Activated CD8-positive, alpha-beta T cell treated with anti-CD3 and anti-CD28 coated beads for 36 hours (primary cell): ENCODE measurements at places on chromosomes 6 and 20.

DNA sequence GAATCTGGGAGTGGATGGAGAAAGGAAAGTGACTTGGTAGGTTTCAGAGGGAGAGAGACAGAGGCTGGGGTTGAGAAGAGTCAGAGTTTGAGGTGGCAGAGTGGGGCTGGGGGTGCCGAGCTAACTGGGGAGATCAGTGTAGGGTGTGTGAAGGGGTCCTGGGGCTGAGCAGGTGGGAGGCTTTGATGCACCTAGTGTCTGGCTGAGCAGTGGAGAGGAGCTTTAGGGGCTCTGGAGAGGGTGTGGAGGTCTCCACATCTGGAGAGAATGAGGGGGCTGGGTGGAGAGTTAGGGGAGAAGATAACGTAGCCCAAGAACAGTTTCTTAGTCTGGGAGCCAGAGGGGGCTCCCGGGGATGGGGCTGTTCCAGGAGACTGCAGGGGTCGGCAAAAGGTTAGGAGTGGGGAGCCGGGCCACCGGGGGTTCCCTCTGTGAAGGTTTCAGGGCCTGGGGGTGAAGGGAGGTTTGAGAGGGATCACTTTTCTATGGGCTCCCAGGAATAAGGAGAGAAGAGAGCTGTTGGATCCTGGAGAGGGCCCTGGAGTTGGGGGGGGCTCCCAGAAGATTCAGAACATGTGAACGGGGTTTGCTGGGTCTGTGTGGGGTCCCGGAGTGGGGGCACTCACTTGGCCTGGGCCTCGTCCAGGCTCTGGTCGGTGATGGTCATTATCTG, 797 bp downstream of the PBX2 start:
- DNase-seq, result no peak

DNA sequence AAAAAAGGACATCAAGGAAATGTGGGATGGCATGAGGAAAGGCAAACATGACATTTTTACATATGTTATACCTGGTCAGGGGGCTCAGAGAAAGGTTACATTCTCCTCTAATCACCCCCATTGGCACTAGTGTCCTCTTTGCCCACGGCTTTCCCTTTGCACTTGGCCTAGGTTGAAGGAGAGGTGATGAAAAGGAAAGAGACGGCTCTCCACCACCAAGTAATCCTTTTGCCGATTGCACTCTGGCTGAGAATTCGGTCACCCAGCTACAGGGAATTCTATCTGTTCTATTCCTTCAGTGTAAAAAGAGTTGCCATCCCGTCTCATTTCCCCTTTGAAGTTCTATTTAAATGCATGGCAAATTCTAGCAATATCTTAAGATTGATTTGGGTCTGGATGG, 10.4 kb downstream of the VGLL2 start:
- no peak for DNase-seq

- no peak for DNase-seq
These were observed 560.5 kb downstream of the HAO1 start for GRCh38 chr20:7379621-7380220.

GRCh38 chr20:46268131-46268614, 40.1 kb downstream of the CDH22 start:
- no peak for DNase-seq

GRCh38 chr6:54778731-54779130, 67.8 kb upstream of the FAM83B start:
- no peak for DNase-seq

GRCh38 chr20:58790454-58790853, 60.2 kb downstream of the GNAS-AS1 start:
- DNase-seq, result peak; percentile 9

DNA sequence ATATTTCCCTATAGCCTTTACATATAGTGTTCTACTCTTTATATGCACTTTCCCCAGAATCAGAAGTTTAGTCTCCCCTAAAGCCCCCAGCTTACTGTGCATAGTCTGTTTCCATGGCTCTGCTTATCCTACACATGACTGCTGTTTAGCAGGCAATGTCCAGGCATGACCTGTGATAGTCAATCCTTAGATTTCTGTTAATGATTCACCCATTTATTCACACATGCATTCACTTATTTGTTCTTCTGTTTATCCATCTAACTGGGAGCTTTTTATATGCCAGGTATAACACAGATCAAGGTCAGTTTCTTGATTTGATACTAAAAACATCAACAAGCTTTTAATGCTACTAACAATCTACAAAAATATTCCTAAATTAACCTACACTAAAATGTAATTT, 300.8 kb downstream of the PHF3 start:
- no peak for DNase-seq

DNA sequence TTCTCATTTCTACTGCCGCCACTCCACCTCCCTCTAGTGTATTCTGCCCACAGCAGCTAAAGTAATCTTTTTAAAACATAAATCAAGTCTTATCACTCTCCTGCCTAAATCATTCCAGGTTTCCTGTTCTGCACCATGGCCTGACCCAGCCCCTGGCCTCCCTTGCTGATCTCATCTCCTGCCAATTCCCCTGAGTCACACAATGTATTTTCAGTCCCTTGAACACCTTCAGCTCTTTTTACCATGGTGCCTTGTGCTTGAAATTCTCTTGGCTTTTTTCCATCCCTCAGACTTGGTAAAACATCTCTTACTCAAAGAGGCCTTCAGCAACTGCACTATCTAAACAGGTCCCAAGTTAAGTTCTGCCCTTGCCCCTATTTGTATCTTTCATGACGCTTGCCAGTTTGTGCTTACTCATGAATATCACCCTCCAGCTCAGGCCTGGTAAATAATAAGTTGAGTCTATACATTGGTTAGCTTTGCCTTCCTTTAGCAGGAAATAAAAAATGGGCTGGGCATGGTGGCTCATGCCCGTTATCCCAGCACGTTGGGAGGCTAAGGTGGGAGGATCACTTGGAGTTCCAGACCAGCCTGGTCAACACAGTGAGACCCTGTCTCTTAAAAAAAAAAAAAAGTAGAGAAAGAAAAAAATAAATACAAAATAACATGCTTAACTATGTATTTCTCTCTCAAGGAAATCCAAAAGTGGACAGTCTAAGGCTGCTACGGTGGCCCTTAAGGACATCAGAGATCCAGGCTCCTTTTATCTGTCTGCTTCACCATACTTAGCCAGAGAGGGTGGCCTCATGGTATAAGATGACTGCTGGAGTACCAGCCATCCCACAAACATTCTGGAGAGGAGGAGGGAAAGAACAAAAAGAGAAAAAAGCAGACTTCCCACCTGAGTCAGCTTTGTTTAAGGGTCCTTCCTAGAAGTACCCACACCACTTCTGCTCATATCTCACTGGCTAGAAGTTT, 62.2 kb downstream of the ARFGEF2 start:
- DNase-seq, result no peak
